ENCODE measurements at places on chromosomes 2 and 18. TPM values are rescaled to one million over a fixed set of nuclear protein-coding genes. Genes with fewer than 3 reads are reported as not detected.

- no peak for DNase-seq
These were observed 7.8 kb upstream of the ARMC9 start for GRCh38 chr2:231190531-231191197.

DNA sequence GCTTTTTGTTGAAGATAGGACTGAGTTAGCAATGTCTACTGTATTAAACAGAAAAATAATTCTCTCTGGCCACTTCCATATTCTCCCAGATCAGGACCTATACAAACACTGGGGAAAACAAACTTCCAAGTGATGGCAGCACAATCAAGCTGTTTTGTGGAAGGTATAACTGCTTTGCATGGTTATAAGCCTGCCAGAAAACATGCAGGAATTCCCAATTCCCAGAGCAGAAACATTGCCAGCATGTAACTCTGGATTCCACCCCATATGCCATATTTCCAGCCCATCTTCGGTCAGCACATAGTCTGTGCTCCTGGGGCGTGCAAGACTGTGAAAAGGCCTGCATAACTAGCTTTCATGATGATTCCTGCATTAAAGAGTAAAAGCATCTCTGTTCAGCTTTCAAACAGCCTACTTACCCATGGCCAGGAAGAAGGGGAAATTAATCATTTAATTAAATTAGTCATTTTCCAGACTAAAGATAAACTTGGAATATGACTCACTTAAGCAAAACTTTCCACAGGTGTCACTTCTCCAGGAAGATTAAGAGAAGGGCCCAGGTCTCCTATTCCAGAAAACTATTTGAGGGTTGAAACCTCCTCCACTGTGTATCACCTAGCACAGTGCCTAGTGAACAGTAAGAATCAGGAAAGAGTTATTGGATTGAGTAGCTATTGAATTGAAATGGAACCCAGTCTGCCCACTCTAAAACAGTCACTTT is 280.5 kb downstream of the NRXN1 start:
- DNase-seq, result no peak

DNA sequence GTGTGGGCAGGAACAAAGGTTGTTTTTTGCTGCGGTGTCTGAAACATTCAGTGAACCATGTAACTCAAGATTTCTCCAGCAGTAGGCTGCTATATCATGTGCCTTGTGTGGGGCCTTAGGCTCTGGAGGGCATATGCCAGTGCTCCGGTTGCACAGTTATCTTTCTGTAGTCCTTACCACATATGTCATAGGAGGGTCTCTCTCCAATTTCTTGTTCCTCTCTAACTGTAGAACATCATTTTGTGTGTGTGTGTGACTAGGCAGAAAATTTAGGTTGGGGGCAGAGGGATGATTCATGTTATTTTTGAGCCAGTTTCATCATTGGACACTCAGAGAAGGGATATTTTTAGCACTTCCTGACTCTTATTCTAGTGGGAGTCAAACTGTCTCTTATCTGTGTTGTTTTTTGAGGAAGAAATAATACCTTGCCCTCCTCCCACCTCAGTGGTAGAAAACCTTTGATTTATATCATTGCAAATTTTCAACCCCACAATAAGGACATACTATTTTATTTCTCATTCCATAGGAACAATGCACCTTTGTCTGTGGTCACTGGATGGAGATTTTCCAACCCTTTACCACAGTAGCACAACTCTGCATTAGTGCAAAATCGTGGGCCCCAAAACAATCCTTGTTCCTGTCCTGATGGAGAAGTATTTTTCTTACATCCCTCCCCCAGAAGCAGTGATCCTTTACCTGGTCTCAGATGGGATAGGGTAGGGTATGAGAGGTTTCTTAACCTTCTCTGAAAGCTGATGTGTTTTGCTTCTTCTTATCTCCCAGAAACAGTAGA is 113.9 kb downstream of the CCDC74A start:
- no peak for DNase-seq

DNA sequence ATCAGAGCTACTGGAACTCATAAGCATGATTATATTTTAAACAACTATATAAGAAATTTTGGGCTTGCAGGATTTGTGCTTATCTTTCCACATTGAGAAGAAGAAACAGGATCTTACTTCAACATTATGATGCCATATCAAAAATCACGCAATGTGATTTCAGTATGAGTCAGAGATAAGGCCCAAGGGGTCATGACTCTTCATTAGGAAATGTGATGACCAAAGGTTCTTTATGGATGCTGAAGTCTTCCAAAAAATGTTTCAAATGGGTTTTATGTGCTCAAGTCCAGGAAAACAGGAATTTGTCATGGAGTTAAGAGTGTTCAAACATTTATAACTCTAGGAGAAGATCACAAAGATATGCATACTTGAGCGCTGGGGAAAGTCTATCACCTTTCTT is 7.8 kb upstream of the SERPINB2 start:
- DNase-seq, result no peak

DNA sequence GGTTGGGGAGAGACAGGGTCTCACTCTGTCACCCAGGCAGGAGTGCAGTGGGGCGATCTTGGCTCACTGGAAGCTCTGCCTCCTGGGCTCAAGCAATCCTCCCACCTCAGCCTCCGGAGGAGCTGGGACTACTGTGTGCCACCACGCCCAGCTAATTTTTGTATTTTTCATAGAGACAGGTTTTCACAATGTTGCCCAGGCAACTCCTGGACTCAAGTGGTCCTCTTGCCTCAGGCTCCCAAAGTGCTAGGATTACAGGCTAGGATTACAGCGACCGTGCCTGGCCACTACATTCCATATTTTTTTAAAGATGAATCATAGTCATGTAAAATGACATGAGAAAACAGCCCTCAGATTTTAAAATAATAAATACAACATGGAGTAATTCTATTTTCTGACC is 32.3 kb downstream of the CWC22 start:
- no peak for DNase-seq

- DNase-seq, result no peak
These were observed 17.1 kb upstream of the ANKRD62 start for GRCh38 chr18:12076424-12077140.

- DNase-seq, result no peak
These were observed 66.0 kb upstream of the CCDC85A start for GRCh38 chr2:56117764-56118163.

- DNase-seq, result no peak
These were observed 264.8 kb upstream of the KLHL29 start for GRCh38 chr2:23120161-23120560.

DNA sequence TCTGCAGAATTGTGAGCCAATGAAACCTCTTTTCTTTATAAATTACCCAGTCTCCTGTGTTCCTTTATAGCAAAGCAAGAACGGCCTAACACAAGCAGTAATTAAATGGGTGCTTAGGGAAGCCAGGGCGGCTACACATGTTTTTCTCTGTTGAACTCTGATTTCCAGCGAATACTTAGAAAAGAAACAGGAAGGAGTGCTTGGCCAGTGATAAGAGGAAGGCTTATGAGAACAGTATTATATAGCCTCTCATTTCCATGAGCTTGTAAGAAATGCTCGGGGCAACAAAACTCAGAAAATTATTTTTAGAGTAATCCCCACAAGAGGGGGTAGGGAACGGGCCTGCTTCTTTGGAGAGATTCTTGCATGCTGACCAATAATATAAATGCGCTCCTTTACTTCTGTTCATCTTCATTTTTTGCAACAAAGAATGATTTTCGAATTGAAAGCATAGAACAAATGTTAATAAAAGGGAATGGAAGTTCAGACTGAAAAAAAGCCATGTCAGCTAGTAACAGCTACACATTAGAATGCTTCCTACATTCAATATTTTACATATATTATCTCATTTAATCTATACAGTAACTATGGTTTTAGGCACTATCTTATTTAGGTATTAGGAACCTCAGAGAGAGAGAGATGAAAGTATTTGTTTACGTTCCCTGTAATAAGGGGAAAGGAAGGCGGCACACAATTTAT is 49.7 kb upstream of the CCDC85A start:
- no peak for DNase-seq

DNA sequence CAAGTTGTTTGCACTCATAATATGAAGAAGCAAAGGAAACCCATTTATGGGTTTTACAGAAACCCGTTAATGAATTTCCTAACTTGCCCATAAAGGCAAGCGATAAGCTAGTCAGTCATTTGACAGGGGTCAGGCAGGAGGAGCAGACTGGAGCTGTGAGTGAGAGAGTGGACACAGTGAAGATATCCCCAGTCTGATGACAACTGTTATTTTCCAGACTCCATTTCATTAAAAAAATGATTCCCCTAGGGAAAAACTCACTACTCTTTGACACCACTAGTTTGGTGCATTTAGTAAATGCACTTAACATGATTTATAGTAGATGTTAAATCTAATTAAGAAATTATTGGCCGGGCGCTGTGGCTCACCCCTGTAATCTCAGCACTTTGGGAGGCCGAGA is 80.8 kb downstream of the TGIF1 start:
- DNase-seq, result no peak

GRCh38 chr2:52828112-52828511 is 939.5 kb upstream of the CHAC2 start:
- no peak for DNase-seq

DNA sequence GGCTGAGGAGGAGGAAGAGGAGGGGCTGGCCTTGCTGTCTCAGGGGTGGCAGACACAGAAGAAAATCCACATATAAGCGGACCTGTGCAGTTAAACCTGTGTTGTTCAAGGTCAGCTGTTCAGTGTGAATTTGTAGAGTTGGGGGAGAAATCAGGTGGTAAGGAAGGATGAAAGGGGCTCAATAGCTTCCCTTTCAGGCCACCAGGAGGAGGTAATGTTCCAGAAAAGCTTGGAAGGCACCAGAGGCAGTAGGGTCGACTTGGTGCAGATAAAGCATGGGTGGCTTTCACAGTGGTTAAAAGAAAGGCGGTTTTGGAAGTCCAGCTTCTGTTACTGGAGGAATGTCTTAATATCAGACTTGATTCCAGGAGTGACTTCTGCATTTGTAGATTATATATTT is 167.4 kb downstream of the THSD7B start:
- DNase-seq, result no peak

GRCh38 chr2:143125717-143126116 is 3.5 kb upstream of the ARHGAP15 start:
- no peak for DNase-seq

DNA sequence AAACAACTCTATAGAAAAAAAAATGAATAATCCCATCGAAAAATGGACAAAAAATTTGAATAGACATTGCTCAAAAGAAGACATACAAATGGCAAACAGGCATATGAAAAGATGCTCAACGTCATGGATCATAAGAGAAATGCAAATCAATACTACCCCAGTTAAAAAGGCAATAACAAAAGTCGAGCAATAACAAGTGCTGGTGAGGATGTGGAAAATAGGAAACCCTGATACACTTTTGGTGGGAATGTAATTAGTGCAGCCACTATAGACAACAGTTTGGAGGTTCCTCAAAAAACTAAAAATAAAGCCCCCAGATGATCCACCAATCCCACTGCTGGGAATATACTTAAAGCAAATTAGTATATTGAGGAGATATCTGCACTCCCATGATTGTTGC is 701.5 kb downstream of the NUP35 start:
- no peak for DNase-seq

The PTPRM gene
- 113 TPM for total RNA-seq

The NAT8 gene
- not detected for total RNA-seq

The CYP27A1 gene
- 27.6 TPM for total RNA-seq

The UGT1A10 gene
- not detected for total RNA-seq

The DOK6 gene
- total RNA-seq, result 31.9 TPM

The FAM110C gene
- 4.3 TPM for total RNA-seq

The CHST10 gene
- 37.7 TPM for total RNA-seq

Measured in dorsolateral prefrontal cortex (tissue), 122 donors.